ENCODE measurements at places on chromosomes 11 and 22.
A peak's percentile ranks its signal among the peaks of the same experiment; 100 is the strongest.

DNA sequence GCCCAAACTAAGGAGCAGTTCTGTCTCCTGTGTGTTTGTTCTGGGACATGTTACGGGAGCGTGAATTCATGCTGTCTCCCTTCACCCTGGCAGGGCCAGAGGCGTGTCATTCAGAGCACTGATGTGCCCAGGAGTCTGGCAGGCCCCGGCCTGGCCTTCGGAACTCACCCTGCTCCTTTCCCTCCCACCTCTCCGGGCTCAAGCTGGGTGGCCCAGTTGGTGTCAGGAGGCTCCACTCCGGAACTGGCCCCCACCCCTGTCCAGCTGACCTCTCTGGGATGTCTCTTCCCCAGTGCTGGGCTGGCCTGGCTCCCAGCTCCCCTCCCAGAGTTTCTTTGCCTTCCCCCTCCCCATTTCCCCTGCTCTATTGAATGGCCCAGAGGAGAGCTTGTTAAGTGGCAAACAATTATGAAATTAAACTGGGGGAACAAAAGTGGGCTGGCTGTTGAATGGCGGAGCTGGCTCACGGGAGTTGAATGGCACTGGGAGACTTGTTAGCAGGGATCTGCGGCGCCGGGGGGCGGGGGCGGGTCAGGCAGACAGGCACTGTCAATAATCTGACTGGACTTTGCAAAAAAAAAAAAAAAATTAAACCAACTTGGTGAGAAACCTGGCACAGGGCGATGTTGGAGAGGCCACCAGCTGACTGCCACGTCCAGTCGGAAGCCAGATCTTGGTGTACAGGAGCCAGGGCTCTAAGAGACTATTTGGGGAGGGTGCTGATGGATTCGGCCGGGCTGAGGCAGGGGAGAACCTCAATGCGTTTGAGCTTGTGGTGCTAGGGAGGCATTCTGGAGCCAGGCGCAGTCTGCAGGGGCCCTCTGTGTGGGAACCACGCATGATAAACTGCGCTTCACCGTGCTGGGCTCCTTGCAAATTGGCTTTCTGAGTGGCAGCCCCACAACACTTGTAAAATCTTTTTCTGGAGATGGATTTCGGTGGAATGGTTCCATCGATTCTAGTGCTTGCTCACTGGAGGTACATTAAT, 1.3 kb downstream of the MPPED1 start:
- DNase-seq: no peak

- no peak for DNase-seq
Measured at GRCh38 chr11:29629286-29629685, 387.5 kb downstream of the KCNA4 start.

GRCh38 chr11:64854534-64855502, 10.4 kb upstream of the CDC42BPG start:
- no peak for DNase-seq

DNA sequence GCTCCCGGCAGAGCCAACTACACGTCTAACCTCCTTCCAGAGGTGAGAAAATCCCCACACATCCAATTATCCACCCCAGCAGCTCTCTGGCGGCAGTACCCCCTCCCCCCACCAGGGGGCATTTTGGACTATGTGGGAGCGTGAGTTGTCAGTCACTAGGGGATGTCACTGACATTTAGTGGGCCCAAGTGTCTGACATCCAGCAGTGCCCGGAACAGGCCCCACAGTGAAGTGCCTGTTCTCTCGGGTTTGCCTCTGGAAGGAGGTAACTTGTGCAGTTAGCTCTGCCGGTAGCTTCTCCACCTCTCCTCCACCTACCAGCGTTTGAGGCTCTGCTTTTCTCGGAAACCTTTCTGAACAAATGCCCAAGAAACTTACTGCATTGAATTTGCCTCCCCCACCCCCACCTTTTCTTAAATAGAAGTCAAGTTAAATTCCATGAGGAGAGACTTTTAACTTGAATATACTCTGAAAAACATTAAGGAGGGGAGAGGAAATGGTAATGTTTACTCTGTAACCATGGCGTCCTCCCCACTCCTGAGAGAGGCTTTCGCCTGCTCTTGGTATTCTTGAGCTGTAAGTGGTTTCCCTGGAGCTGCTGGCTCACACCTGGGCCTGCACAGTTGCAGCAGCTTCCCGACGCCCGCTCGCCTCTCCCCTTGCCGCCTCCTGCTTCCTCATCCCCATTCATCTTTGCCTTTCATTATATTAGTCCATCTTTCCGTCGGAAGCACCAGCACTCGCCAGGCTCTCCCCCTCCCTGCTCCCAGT, 112.8 kb downstream of the WNT7B start:
- peak; percentile 63 for DNase-seq

DNA sequence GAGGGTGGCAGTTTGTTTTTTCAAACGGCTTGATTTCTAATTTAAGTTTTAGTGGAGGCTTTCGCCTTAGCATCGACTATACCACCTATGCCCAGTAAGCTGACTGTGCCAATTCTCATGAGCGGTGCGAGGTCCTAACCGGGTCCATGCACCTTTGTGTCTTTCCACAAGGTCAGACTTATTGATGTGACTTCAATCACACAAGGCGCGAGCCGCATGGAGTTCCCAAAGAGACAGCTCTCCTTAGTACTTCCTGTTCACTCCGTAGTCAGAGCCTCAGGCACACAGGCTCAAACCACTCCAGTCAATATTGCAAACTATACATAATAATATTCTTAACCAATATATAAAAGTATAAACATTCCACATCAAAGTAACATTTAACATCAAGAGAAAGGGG, 18.2 kb downstream of the ST14 start:
- no peak for DNase-seq

DNA sequence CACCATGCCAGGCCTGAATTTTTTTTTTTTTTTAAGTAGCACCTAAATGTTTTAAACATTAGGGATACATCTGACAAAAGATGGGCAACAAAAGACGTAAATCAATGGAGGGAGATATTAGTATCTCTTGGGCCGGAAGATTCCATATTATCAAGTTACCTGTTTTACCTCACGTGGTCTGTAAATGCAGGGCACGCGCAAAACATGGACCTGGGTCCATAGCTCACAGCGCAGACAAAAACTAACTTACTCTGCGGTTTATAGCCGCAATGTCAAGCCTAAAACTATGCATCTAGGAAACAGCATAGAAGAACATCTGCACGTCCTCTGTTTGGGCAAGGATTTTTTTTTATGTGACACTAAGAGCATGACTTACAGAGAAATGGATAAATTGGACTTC, 31.5 kb upstream of the PANX2 start:
- DNase-seq: no peak

DNA sequence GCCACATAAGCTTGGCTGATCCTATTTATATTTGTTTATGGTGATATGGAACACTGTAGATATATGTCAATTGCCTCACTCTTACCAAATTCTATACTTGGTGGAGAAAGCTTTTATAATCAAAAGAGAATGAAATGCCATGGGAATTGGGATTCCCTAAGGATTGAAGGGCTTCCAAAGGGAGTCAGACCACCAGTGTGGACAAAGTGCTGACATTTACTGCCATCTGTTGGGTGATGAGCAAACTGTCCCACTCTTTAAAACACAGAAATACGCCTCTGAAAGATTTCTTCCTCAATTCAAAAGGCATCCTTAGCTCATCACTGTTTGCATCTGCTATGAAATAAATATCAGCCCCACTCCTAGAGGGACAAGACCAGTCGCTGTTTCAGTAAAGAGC, 7.1 kb downstream of the SLC1A2 start:
- peak; percentile 11 for DNase-seq

- DNase-seq: no peak
Measured at GRCh38 chr11:39236916-39237315, 2222.5 kb downstream of the LRRC4C start.

DNA sequence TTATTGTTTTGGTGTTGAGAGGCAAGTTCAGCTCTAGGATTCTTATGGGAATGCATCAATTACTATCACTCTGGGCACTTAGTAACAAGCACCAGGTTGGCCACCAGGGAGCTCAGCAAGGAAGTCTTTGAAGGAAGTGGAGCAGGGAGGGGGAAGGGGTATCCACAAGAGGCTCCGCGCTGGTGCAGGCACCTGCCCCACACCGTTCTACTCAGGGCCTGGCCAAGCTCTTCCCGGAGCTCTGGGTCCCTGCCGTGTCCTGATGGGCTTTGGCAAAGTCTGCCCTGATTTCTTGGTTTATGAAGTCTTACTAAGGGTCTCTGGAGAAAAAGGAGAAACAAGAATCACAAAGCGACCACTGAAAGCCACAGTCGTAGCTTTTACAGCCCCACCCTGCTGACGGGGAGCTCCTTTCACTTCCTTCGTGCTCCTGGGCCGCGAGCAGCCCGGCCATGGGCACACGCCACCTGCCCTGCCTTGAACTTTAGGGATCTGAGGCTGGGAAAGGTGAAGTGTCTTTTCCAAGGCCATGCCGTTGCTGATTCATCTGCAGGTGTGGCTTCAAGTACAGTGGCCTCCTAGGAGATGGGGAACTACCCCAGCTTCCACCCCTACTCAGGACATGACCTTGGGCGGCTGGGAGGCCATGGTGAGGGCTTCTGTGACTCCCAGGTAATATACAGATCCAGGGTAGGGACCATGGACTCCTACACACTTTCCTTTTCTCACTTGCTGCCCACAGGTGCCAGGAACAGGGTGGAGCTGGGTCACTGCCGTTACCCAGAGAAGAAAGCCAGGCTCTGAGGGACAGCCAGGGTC, 15.9 kb upstream of the LRRC32 start:
- DNase-seq: peak; percentile 61

GRCh38 chr22:27641049-27641795, 160.3 kb downstream of the MN1 start:
- no peak for DNase-seq

GRCh38 chr11:57290288-57290687, 34.5 kb downstream of the TNKS1BP1 start:
- no peak for DNase-seq

DNA sequence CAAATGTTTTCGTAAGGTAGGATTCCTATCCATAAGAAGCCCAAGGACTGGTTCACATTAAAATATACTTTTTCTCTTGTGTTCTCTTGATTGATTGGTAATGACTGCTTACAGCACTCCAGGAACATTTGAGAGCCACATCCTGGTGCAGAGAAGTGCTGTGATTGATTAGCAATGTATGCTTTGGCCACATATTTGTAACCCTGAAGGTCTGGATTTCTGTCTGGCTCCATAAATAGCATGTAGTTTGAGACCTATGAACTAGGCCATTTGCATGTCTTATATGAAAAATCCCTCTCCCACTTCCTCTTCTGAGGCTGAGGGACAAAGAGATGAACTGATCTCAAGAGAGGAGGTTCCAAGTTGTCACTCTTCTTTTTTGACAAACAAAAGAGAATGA, 49.3 kb upstream of the CD44 start:
- no peak for DNase-seq

GRCh38 chr11:43737201-43737590, 56.7 kb downstream of the HSD17B12 start:
- no peak for DNase-seq

- peak; percentile 34 for DNase-seq
Measured at GRCh38 chr11:75518771-75519653, 6.7 kb downstream of the GDPD5 start.

- no peak for DNase-seq
Measured at GRCh38 chr11:128715691-128716561, 22.1 kb downstream of the FLI1 start.

DNA sequence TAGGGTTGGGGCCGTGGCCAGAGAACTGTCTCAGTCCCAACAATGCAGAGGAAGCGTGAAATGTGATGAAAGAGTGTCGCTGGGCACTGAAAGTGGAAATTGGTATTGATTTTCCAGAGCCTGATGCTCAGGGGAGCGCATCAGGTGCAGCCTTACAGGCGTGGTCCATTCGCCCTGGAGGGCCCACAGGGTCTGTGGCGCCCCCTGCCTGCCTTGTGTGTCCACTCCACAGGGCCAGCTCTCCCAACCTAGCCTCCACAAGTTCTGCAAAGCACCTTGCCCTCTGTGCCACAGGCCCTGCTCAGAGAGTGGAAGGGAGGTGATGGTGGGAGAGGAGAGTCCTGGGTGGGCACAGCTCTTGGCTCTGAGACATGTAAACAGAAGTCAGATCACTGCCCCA, 54.9 kb upstream of the LMO1 start:
- no peak for DNase-seq

- no peak for DNase-seq
Measured at GRCh38 chr11:35163702-35164496, 24.9 kb downstream of the CD44 start.

DNA sequence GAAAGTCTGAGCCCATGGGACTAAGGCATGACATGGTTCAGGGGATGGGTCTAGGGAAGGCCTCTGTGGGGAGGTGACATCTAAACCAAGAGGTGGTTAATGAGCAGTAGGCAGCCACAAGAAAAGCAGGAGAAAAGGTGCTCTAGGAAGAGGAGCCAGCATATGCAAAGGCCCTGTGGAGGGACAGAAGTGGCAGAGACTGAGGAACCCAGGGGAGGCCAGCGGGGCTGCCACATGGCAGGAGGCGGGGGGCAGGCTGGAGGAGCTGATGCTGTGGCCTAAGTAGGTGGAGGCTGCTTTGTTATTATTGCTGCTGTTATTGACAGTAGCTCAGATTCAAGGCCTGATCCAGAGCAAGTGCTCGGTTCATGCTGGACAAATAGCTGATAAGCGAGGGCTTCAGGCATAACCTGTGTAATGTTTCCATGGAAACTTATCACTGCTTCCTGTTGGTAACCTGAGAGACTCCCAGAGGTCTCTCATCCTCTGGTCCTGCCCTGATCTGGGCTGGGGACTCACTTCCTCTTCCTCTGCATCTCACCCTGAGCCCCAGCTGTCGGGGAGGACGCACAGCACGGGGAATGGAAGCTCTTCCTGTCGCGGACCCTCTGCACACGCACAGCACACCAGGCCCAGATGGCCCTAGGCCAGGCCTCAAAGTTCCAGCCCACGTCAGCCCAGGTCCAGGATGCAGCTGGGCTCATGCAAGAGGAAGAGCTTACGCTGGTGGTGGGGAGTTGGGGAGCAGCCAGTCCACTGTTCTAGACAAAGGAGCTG, 75.2 kb upstream of the TP53I11 start:
- DNase-seq: peak; percentile 24

- DNase-seq: no peak
Measured at GRCh38 chr22:27647540-27647939, 154.0 kb downstream of the MN1 start.

DNA sequence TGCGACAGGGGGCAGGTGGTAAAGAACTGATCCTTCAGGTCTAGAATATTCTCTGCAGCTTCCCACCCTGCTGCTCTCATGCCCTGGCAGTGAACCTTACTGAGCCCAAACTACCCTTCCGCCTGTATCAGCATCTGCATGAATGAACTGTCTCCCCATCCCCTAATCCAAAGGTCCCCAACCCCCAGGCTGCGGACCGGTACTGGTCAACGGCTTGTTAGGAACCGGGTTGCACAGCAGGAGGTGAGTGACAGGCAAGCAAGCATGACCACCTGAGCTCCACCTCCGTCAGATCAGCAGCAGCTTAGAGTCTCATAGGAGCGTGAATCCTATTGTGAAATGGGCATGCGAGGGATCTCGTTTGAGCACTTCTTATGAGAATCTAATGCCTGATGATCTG, 58.2 kb upstream of the LMO1 start:
- no peak for DNase-seq

DNA sequence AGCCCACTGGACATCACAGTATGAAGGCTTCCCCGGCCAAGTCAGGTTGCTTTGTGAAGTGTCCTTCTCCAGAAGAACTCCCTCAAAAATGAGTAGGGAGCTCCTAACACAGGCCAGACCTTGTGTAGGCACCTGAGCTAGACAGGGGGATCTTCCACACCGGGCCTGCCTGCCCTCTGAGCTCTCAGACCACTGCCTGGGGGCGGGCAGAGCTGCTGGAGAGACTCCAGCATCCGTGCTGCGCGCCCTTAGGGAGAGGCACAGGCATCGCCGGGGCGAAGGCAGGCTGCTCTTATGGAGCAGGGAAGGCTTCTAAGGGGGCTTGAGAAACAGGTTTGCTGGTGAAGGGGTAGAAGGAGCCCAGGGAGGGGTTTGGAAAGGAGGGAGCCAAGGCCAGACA, 4.4 kb downstream of the KCNJ5 start:
- no peak for DNase-seq

GRCh38 chr11:108734956-108735559, 70.2 kb downstream of the DDX10 start:
- no peak for DNase-seq

All from SHP77 (cell line).